ENCODE measurements at places on chromosomes 7 and 10. TPM values are rescaled to one million over a fixed set of nuclear protein-coding genes. Genes with fewer than 3 reads are reported as not detected.

The CNTNAP2 gene
- 0.31 TPM for polyA plus RNA-seq

The ODAD2 gene
- polyA plus RNA-seq, result not detected

The ITIH5 gene
- polyA plus RNA-seq, result 4.1 TPM

The SERPINE1 gene
- 3.2 TPM for polyA plus RNA-seq

The PKD2L1 gene
- 0.23 TPM for polyA plus RNA-seq

The PLEKHS1 gene
- 1.1 TPM for polyA plus RNA-seq

The IDI1 gene
- 76.5 TPM for polyA plus RNA-seq

The HOXA5 gene
- 12.8 TPM for polyA plus RNA-seq

The DUSP5 gene
- polyA plus RNA-seq, result 10.4 TPM

The NANOS1 gene
- 2.2 TPM for polyA plus RNA-seq

The CPEB3 gene
- polyA plus RNA-seq, result 1.8 TPM

The GPC2 gene
- 0.48 TPM for polyA plus RNA-seq

GRCh38 chr10:48904861-48905260 is 34.8 kb downstream of the LRRC18 start:
- DNase-seq, result no peak
- no peaks in the 10 kb centered on the region for H3K4me1 ChIP-seq
- H3K27ac ChIP-seq, result no peak overlapping the region
- no peak overlapping the region for H3K4me3 ChIP-seq
- H3K36me3 ChIP-seq, result no peaks in the 10 kb centered on the region

DNA sequence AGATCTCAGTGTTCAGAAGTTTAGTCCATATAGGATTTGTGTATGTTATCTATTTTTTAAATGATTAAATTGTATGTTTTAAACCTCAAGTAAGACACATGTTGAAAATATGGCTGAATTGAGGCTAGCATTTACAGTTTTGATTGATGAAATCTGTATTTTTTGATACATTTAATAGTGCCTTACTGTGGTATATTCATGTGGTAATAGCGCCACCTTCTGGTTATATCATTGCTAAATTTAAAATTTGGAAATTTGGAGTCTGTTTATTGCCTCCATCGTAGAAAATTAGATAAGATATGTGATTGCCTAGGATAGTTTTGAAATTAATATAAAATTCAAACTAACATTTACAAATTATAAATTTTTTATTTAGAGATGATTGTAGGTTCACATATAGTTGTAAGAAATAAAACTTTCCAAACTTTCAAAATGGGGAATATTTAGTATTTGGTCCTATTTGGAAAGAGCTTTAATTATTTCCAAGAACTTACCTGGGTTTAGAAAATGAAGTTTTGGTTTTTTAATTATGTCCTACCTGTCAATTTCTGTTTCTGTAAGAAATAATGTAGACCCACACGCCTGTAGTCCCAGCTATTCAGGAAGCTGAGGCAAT is 19.1 kb upstream of the ARMS2 start:
- no peaks in the 10 kb centered on the region for H3K4me1 ChIP-seq
- no peak overlapping the region for H3K4me3 ChIP-seq
- peaks cover 18% of the 10 kb centered on the region for H3K36me3 ChIP-seq
- no peak overlapping the region for H3K27ac ChIP-seq
- no peak for DNase-seq

DNA sequence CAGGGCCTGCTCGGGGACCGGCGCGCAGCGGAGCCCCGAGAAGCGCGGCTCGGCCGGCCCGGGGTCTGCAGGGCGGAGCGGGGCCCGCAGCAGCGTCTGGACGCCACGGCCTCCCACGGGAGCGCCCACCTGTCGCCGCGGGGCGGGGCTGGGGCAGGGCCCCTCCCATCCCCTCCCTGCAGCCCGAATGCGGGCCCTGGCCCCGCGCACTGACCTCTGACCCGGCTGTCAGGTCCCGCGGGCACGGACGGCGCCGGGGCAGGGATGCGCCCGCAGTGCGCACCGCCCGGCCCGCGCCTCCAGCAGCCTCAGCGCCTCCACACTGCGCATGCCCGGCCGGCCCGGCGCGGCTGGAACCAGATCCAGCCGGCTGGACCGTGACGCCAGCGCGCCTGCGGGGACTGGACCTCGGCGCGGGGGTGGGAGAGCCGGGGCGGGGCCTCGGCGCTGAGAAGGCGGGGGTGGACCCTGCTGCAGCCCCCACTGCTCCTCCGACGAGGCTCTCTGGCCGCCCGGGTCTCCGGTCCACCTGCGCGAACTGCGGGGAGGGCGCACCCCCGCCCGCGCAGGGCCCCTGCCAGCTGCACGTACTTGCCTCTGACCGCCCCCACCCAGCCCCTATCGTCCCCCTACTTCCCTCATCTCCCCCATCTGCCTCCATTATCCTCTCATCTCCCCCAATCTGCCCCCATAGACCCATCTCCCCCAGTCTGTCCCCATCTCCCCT is 16.1 kb upstream of the GPR146 start:
- H3K4me3 ChIP-seq, result peak overlapping the region; percentile 91
- peaks cover 16% of the 10 kb centered on the region for H3K36me3 ChIP-seq
- no peaks in the 10 kb centered on the region for H3K27me3 ChIP-seq

GRCh38 chr7:137146552-137147337 is 196.8 kb downstream of the PTN start:
- DNase-seq, result no peak
- no peak overlapping the region for H3K4me3 ChIP-seq
- no peaks in the 10 kb centered on the region for H3K4me1 ChIP-seq
- no peaks in the 10 kb centered on the region for H3K27me3 ChIP-seq

GRCh38 chr7:136947347-136947746 is 78.9 kb downstream of the CHRM2 start:
- H3K27me3 ChIP-seq, result no peaks in the 10 kb centered on the region
- H3K27ac ChIP-seq, result no peak overlapping the region
- DNase-seq, result no peak
- H3K4me1 ChIP-seq, result peaks cover 10% of the 10 kb centered on the region
- H3K4me3 ChIP-seq, result no peak overlapping the region

DNA sequence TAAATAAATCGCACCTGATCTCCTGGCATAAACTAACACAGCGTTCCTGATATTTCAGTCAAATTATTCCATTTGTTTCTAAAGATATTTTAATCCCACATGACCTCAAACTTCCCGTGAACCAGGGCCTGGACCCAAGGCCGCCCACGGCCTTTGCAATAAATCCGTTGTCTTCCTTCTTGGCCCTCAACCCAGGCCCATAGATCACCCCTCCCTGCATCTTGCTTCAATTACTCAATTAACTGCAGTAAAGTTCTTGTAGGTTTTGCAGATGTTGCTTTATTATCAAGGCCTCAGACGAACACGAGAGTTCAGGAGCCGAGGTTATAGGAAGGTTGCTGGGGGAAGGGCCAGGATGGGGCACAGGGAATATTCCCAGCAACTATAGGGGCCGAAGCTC is 249.4 kb downstream of the RAB11FIP2 start:
- no peak for DNase-seq
- no peaks in the 10 kb centered on the region for H3K4me1 ChIP-seq
- H3K36me3 ChIP-seq, result no peaks in the 10 kb centered on the region

DNA sequence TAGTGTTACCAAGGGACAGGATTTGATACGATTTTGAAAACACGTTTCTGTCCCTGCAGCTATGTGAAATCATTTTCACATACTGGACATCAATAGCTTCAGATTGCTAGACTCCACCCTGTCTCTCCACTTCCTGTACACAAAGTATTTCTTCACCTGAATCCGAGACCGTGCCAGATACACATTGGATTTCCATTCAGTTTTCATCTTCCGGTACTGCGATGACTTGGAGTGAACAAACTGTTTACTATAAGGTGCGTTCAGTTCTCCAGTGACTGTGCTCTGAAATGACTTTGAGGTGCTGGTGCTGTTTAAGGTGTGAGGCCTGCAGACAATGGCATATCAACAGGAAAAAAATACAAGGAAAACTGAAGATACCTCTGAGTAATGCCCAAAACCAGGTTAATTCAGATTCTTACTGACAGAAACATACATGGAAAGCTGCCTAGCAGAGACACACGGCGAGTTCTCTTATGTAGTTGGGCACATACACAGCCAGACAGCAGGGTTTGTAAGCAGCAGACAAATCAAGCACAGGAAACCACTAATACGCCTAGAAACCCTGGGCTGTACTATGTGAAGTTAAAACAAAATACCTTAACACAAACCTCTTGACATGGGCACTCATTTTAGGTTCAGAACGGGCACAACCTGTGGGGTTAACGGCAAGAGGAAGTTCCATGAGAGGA is 119.2 kb downstream of the GALNT11 start:
- H3K4me1 ChIP-seq, result peaks cover 13% of the 10 kb centered on the region
- DNase-seq, result no peak
- H3K36me3 ChIP-seq, result peaks cover 98% of the 10 kb centered on the region
- no peak overlapping the region for H3K4me3 ChIP-seq

DNA sequence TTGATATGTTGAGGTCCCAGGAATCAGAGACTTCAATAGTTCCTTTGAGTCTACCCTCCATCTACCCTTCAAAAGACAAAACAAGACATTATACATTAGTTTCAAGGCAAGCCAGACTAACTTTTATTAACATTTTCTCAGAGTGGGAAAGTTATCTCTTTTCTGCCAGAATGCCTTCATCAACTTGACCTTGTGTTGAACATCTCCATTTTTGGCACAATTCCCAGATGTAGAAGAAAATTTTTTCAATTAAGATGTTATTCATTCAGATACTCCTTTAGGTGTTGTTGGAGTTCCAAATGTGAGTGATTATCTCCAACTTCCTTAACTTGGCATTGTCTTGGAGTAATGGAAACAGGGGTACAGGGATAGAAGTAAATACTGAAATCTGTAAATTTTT is 59.1 kb downstream of the NRF1 start:
- no peak overlapping the region for H3K4me3 ChIP-seq
- H3K27ac ChIP-seq, result no peak overlapping the region
- no peaks in the 10 kb centered on the region for H3K27me3 ChIP-seq
- H3K4me1 ChIP-seq, result no peaks in the 10 kb centered on the region
- peaks cover 44% of the 10 kb centered on the region for H3K36me3 ChIP-seq

DNA sequence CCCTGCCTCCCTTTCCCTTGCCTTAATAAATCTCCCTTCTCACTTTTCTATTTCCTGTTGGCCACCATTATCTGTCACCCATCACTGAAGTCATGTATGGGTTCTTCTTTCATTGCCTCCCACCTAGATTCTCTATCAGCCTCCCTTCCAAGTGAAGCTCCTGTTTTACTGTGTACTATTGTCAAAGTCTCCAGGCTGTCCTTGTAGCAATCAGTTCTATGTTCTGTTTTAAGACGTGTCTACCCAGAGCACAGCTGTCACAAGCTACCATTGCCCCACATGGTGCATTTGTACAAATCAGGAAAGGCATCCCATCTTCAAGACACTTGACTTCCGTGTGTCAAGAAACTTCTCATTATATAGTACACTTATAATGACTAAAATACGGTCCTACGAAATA is 39.7 kb upstream of the ABCB5 start:
- H3K27me3 ChIP-seq, result no peaks in the 10 kb centered on the region
- DNase-seq, result no peak
- H3K4me3 ChIP-seq, result no peak overlapping the region
- H3K36me3 ChIP-seq, result no peaks in the 10 kb centered on the region
- H3K27ac ChIP-seq, result no peak overlapping the region
- no peaks in the 10 kb centered on the region for H3K4me1 ChIP-seq

GRCh38 chr10:76779796-76780301 is 857.8 kb downstream of the KCNMA1 start:
- no peak for DNase-seq
- H3K4me1 ChIP-seq, result no peaks in the 10 kb centered on the region
- no peaks in the 10 kb centered on the region for H3K36me3 ChIP-seq
- no peaks in the 10 kb centered on the region for H3K27me3 ChIP-seq
- H3K27ac ChIP-seq, result no peak overlapping the region

DNA sequence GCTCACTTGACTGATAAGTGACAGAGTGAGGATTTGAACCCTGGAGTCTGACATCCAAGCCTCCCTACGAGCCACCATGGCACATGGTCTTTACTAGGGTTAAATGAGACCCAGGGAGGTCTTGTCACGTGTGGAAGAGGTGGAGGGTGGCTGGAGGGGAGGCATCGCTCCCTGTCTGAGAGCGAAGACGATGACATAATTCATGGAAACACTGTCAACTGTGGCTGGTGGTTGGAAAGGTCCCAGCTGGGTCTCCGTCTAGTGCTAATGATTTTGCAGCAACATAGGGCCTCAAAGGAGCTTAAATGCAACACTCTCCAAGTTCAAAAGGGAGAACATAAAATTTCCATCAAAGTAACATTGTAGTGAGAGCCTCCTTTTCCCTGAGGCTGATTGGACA is 99.9 kb upstream of the BAIAP2L1 start:
- H3K36me3 ChIP-seq, result no peaks in the 10 kb centered on the region
- no peaks in the 10 kb centered on the region for H3K27me3 ChIP-seq

GRCh38 chr10:80070057-80070456 is 8.4 kb upstream of the TMEM254 start:
- H3K27me3 ChIP-seq, result no peaks in the 10 kb centered on the region
- no peak overlapping the region for H3K4me3 ChIP-seq
- no peaks in the 10 kb centered on the region for H3K36me3 ChIP-seq
- DNase-seq, result peak; percentile 12

GRCh38 chr7:55171157-55171556 is 152.3 kb downstream of the EGFR start:
- no peak for DNase-seq
- H3K36me3 ChIP-seq, result peaks cover 37% of the 10 kb centered on the region
- H3K27me3 ChIP-seq, result no peaks in the 10 kb centered on the region
- H3K27ac ChIP-seq, result no peak overlapping the region

Measured in stomach (tissue), 19 donors.